ENCODE measurements at places on chromosomes 7 and 10.

DNA sequence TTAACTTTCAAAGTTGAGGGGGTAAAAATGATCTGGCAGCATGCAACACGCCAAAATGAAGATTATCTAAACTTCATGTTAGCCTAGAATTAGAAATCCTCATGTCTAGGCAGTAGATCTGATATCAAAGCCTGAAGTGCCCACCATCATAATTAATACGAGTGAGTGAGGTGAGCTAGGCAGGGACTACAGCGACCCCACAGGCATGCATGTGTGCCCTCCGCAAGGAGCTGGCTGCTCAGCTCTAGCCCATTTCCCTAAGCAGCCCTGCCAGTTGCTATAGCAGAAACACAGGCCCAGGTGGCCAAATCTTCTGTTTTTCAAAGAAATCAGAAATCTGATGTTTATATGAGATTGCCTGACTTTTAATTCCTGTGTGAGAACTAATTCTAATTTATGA lies 93.1 kb upstream of the IFRD1 start:
- DNase-seq: no peak

GRCh38 chr10:98249134-98249533 lies 18.9 kb downstream of the LOXL4 start:
- DNase-seq: no peak

- no peak for DNase-seq
Measured at GRCh38 chr7:116236020-116236630, 25.8 kb downstream of the TES start.

- no peak for DNase-seq
Measured at GRCh38 chr7:14738086-14738485, 164.5 kb downstream of the DGKB start.

GRCh38 chr7:5439572-5440496 lies 16.2 kb upstream of the TNRC18 start:
- no peak for DNase-seq

DNA sequence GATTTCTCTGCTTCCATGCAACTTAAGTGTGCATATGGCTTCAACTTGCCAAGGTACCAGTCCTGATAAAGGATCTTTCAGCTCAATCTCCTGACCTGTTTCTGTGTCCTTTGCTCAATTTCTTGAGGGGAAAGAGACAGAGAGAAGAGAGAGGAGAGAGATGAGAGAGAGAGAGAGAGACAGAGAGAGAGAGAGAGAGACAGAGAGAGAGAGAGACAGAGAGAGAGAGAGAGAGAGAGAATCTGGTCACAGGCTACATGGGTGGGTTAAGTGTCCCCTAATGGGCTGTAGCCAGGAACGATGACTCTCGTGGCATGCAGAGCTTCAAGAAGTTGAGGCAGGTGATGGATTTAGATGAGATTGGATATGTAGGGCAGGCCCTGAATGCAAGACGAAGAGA lies 335.2 kb upstream of the PRKCQ start:
- DNase-seq: no peak

GRCh38 chr7:117837841-117838240 lies 35.4 kb downstream of the CTTNBP2 start:
- DNase-seq: no peak

DNA sequence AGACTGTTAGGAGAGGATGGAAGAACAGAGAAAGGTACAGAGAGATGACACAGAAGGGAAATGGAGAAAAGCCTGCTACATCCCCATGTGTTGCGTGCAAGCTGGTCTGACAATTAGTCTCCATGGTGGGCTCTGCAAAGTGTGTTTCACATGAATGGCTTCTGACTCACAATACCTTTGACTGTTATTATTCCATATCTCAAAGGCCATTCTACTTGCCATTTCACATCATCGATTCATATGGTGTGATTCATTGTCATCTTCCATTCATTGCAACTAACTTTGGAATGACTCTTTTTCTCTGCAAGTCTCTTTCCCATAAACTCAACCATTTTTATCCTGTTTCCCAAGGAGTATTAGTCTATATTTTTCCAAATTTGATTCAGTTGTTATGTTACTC lies 208.9 kb upstream of the INHBA start:
- no peak for DNase-seq

- no peak for DNase-seq
Measured at GRCh38 chr7:158941821-158942605, 85.7 kb downstream of the DYNC2I1 start.

DNA sequence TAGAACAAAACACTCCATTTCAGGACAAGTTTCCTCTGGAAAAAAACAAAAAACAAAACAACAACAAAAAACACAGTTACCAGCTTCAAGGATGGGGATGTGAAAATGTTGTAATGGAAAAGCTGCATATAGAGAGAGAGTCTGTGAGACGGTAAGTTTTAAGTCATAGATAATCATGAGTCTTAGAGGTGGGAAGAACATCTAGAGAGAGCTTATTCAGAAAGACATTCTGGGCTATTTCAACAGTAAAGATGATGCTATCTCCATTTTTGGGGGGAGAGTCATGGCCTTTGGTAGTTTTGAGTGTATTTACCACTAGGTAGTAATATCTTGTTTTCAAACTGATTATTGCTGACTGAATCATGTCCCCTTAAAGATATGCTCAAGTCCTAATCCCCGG lies 23.3 kb upstream of the INPP5F start:
- no peak for DNase-seq

- no peak for DNase-seq
Measured at GRCh38 chr10:123958241-123958640, 66.6 kb upstream of the CPXM2 start.

DNA sequence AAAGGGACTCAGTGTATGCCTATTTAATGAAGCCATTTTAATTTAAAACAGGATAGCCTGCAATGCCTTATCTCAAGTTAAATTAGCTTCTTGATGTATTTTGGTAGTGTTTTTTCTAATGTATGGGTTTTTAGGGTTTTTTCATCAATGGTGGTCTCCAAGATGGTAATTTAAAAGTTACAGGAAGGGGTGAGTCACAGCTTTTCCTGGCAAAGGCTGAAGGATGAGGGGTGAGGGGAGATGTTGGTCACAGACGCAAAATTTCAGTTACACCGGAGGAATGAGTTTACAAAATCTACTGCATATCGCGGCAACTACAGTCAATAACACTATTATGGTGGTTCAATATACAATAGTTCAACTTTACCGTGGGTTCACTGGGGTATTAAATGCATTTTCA lies 31.6 kb downstream of the CCDC3 start:
- no peak for DNase-seq

DNA sequence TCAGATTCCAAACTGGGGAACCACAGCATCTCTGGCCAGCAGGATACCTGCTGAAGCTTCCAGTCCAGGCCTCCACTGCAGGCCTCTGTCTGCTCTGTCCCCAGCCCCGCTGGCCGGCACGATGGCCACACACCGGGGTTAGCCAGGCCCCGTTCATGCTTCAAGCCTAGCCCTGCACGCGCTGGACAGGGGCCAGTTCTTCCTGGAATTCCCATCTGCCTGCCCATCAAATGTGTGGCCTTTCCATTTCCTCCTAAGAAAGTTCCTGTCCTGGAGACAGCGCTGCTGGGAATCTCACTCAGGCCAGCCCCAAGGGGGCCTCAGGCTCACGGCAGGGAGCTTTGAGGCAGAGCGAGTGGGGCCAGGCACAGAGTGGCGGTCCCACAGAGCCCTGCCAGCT lies 18.0 kb downstream of the SH2B2 start:
- DNase-seq: no peak

GRCh38 chr7:147415991-147416390 lies 1174.6 kb upstream of the C7orf33 start:
- no peak for DNase-seq

GRCh38 chr10:32393911-32394310 lies 47.0 kb upstream of the EPC1 start:
- DNase-seq: no peak

DNA sequence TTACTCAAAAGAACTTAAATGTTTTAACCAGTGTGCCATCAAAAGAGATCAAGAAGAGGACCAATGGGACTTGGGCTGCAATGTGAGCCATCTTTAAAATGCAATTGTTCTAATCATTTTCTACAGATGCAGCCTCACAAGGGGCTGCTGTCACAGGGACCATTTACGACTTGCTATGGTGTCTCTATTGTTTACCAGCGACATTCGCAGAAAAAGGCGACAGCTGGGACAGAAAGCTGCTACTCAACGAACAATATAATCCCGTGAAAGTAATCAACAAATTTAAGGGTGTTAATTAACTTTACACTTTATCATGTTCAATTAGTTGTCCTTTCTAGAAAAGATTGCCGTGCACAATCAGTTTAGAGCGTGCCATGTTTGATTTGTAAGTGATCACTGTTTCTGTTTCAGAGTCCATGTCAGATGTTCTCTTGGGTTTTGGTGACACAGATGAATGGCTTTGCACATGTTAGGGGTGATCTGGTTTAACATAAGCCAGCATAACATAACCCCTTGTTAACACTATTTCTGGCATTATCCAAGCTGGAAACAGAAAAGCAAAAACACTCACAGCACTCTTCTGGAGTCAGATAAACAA lies 110.8 kb downstream of the HIBADH start:
- DNase-seq: no peak

DNA sequence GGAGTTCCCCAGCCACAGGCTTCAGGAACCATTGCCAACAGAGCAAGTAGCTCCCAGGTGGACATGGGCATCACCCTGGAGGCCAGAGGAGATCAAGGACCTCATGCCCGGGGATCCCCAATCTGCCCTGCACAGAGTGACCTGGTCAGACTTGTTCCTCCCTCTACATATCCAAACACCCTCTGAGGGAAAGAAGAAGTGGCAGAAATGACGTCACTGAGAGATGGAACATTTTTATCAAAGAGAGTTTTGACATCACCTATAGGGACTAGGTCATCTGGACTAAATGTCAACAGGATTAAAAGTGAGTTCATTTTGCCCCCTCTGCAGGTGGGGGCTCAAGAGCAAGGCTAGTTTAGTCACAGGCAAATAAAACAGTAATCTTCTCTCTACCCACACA lies 273.7 kb downstream of the SKAP2 start:
- no peak for DNase-seq

- DNase-seq: no peak
Measured at GRCh38 chr10:24889639-24890038, 62.8 kb downstream of the PRTFDC1 start.

DNA sequence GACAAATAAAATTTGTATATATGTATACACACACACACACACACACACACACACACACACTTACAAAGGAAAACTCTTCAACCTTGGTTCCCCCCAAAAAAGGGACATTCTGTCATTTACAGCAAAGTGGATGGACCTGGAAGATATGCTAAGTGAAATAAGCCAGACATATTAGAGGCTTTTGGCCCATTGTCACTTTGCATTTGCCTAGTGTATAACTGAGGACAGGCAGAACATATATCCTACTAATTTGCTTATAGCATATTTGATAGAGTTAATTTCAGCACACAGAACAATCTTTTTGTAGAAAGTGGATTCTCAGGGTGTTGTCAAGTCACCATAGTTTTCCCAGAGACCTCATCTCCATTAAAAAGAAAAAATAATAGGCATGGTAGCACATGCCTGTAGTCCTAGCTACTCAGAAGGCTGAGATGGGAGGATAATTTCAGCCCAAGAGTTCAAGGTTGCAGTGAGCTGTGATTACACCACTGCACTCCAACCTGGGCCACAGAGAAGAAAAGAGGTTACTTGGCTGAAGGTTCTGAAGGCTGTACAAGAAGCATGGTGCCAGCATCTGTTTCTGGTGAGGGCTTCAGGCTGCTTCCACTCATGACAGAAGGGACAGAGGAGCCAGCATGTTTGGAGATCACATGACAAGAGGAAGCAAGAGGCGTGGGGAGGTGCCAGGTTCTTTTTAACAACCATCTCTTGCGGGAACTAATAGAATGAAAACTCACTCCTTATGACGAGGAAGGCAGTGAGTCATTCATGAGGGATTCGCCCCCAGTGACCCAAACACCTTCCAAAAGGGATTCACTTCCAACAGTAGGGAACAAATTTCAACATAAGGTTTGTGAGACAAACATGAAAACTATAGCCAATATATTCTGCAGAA lies 135.6 kb downstream of the TMEM168 start:
- no peak for DNase-seq

DNA sequence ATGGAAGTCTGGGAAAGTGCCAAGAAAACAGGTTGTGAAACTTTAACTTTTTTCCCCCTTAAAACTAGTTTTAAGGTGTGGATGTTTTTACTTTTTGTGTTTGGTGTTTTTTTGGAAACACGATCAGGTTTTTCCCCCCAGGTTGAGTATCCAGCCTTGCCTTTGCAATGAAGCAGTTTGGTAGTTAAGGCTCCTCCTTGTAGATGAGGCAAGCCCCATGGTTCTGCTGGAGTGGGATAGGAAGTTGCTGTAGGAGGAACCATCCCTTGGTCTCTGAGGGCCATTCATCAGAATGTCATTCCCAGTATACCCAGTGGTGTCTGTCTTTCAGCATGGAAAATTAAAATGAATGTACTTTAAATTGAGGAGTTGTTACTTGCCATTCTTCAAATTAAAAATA lies 2.7 kb downstream of the CUL1 start:
- DNase-seq: no peak

DNA sequence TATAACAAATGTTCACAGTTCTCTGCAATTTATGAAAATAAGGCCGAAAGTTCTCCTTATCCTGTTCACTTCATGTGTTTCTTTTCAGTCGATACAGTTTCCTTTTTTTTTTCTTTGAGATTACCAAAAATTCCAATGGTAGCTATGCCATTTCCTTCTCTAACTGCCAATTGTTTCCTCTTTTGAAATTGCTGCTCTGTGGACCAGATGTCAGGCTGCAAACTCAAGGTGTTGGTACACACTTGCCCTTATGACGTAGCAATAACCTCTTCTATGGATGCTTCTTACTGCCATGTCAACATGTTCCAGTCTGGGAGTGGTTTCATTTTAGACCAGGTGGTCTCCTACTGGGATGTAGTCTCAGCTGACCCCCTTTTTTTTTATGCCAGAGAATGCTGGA lies 52.9 kb downstream of the CASD1 start:
- DNase-seq: no peak

GRCh38 chr10:14707481-14707880 lies 67.2 kb downstream of the FAM107B start:
- no peak for DNase-seq

DNA sequence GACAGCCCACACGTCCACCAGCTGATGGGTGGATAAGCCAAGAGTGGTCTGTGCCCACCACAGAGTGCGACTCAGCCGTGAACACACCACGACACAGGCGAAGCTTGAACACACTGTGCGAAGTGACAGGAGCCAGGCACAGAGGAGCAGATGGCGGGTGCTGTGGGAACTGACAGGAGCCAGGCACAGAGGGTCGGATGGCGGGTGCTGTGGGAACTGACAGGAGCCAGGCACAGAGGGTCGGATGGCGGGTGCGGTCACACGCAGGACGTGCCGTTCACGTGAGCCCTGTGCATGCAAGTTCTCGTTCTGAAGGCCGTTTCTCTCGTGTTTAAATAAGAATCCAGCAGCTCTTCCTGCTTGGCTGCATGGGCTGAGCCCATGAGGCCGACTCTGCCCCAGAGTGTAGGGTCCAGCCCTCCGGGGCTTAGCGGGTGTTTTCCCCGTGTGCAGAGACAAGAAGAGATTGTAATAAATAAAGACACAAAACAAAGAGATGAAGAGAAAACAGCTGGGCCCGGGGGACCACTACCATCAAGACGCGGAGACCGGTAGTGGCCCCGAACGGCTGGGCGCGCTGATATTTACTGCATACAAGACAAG lies 5.9 kb upstream of the ADAP1 start:
- no peak for DNase-seq
